Esophagus muscularis mucosa (tissue), 4 donors: ENCODE measurements at places on chromosomes 13 and 19. TPM values are rescaled to one million over a fixed set of nuclear protein-coding genes. Genes with fewer than 3 reads are reported as not detected.

DNA sequence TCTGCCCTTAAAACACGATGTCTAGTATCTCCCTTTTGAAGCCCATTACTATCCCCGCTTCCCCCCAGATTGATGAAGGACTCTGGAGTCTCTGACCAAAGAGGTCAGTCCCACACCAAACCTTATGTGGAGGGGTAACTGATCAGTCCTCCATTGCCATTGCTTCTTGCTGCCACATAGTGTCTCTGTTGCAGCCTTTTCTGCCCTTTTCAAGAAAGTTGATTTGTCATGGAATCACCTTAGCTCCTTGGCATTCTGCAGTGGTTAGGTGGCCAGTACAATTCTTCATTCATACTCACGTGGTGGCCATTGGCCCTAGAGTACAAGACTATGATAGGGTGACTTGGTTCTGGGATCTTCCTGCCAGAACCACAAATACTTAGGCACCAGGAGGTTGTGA is 8.4 kb upstream of the HTR2A start:
- DNase-seq, result no peak

The NEK5 gene
- total RNA-seq, result 0.34 TPM

- DNase-seq, result peak; percentile 53
Measured at GRCh38 chr13:21235174-21235573, 58.7 kb downstream of the MRPL57 start.

DNA sequence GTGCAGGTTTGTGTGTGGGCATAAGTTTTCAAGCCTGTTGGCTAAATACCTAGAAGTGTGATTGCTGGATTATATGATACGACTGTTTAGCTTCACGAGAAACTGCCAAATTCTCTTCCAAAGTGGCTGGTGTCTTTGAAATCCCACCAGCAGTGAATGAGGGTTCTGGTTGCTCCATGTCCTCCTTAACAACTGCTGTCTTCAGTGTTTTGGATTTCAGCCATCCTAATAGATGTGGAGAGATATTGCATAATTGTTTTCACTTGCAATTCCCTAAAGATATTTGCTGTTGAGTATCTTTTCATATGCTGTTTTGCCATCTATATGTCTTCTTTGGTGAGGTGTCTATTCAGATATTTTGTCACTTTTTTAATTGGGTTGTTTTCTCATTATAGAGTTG is 390.5 kb downstream of the ZNF536 start:
- DNase-seq, result peak; percentile 37

DNA sequence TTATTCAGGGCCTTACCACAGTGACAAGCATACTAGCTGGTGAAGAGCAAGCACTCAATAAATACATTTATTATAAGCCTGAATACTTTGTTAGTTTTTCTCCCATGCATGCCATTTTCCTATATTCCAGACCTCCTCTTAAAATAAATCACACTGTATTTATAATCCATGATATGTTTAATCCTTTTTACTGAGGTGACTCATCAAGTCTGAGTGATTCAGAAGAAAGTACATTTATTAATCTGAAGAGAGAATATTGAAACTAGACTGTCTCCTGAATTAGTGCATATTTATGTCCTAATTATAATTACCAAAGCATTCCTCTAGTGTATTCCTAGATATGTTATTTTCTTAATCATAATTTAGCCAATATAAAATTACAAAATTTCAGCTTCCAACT is 323.3 kb downstream of the NALCN start:
- DNase-seq, result no peak

DNA sequence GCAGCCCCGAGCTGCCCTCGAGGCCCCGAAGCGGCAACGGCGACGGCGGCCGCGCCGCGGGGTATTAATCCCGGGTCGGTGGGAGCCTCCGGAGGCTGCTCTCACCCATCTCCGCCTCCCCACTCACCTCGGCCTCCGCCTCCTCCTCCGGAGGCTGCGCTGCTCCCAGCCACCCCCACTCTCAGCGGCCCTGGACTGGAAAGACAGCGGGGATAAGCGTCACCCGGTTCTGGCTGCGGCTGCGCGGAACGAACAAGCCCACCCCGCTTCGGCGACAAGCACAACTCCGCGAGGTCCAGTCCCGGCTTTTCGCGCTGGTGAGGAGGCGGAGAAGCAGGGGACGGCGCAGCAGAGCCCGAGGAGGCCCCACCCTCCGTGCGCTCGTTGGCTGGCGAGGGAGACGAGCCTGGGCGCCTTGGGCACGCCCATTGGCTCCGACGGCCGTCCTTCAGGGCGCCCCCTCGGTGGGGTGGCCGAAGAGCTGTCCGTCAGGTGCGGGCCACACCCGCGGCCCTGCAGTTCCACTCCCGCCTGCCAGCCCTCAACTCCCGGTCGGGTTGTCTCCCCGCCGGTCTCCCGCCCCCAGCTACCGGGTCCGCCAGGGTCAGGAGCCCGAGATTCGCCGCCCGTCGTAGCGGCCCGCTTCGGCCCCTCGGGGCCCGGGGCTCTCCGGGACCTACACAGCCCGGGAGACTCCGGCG is at the start of gene ZMYM5:
ZMYM5 (minus strand) TSS at position 327 of the 701 bp plus-strand sequence. CDS start 11,469 bp downstream, outside the sequence.
- peak; percentile 99 for DNase-seq

The ZNF69 gene
- 8.2 TPM for total RNA-seq

The ZNF763 gene
- total RNA-seq, result 4.1 TPM

The GSX1 gene
- total RNA-seq, result not detected

DNA sequence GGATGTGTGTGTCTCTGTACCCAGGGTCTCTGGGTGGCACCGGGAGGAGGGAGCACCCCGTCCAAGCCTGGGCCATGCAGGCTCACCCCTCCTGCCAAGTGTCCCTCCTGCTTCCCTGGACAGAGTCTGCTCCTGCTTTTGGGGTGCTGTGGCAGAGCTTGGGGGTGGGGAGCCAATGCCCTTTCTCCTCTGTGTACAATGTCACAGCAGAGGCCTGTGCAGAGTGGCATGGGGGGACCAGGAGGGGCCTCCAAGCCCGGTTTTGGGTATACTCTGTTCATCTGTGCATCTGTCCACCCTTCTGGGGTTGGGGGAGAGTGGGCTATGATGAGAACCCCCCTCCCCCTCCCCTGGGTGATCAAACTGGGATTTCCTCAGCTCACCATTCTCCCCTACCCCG is 33.5 kb downstream of the PDE4A start:
- no peak for DNase-seq
